Lower leg skin (tissue), 4 donors: ENCODE measurements at places on chromosomes 6 and 20. TPM values are rescaled to one million over a fixed set of nuclear protein-coding genes. Genes with fewer than 3 reads are reported as not detected.

TRAPPC3L gene
- total RNA-seq: not detected

CLPSL1 gene
- total RNA-seq: not detected

ZSCAN9 gene
- 5.3 TPM for total RNA-seq

TCF21 gene
- total RNA-seq: 0.23 TPM

DNA sequence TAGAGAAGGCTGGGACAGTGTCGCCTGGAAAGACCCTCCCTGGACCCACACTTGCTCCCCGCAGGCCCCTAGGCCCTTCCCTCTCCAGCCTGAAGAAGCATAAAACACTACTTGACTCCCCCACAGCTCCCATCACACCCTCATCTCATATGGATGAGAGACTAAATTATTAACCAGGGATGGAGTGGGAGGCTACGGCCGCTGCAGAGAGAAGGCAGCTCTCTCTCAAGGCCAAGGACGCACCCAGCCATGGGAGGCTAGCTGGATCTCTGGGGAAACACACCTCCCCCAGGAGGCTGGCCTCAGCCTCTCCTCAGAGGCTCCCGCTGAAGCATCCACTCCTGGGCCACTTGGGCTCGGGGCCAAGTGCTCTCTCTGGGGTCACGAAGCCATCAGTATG is 102.5 kb downstream of the GRM4 start:
- DNase-seq: no peak

DNA sequence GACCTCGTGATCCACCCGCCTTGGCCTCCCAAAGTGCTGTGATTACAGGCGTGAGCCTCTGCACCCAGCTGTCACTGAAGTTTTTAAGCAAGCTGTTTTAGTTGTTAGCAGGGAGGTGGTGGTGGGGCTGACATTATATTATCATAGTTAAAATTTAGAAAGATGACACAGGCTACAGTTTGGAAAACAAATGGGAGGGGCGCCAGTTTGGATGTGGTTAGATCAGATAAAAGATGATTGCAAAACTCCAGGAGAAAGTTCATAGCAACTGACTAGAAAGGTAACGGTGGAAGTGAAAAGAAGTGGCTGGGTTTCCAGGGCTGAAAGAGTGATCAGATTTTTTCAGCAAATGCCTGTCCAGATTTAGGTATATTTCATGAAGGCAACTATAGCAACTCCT is 311.9 kb upstream of the CITED2 start:
- DNase-seq: no peak

DNA sequence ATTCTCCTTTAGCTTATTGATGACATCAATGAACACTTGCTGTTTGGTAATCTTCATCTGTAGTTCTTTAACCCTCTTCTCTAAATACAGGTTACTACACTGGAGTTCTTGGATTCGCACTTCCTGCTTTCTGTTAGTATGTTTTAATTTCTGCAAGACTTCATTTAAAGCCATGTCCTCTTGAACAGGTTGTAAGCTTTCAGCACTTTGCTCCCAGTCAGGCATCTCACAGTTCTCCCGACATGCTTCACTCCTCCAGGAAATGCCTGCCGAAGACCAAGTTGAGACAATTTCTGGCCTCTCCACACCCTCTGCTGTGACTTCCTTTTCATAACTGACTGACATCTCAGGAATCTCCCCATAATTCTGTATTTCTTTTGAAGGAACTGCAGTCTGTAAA is 15.8 kb downstream of the CAGE1 start:
- no peak for DNase-seq

GRCh38 chr6:43033496-43034189 is 12.2 kb downstream of the RRP36 start:
- no peak for DNase-seq

- no peak for DNase-seq
Observed at GRCh38 chr6:89402776-89403175, 9.3 kb downstream of the RRAGD start.

DNA sequence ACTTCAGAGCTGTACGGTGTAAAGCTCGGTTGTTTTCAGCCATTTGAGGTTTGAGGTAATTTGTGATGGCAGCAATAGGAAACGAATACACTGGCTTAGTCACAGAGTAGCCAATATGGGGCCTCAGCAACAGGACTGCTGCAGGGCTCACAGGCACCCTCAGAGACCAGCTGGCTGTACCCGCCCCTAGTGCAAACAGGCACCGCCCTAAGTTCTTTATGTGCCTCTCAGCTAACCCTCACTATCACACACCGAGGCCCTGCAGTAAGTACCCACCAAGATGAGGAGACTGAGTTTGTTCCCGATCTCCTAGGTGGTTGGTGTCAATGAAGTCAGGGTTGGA is 11.2 kb upstream of the SERPINB9 start:
- no peak for DNase-seq

DNA sequence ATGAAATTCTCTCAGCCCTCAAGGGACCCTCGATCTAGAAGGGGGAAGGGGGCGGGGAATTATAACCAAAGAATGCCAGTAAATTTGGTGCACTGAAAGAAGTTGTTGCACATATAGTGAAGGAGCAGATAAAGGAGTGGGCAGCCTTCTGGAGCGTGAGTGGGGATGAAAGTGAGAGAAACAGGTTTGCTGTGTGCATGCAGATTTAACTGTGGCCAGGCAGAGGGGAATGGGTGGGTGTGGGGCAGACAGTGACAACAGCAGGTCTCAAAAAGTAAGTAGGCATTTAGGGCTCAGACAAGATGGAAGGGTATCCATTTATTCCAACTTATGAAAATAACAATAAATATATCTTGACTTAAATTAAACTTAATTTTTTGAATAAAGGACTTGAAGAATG is 149.1 kb downstream of the KCNQ5 start:
- DNase-seq: no peak

DNA sequence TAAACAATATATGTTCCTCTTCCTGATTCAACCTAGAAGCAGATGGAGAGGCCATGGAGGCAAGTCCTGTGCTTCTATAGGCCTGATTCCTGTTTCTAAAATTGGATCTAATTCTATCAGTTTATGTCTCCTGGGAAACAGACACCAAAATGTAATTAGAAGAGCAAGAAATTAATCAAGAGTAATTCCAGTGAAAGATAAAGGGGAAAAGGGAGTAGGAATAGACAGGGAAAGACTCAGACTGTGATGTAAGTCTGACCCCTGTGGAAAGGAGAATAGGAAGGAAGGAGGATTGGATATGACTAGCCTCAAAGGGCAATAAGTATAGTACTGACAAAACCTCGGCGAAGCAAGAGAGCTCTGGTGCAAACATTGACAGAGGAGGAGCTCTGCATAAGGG is 33.9 kb upstream of the FBXO30 start:
- DNase-seq: no peak

- no peak for DNase-seq
Observed at GRCh38 chr20:25353747-25354705, 36.6 kb downstream of the ABHD12 start.

DNA sequence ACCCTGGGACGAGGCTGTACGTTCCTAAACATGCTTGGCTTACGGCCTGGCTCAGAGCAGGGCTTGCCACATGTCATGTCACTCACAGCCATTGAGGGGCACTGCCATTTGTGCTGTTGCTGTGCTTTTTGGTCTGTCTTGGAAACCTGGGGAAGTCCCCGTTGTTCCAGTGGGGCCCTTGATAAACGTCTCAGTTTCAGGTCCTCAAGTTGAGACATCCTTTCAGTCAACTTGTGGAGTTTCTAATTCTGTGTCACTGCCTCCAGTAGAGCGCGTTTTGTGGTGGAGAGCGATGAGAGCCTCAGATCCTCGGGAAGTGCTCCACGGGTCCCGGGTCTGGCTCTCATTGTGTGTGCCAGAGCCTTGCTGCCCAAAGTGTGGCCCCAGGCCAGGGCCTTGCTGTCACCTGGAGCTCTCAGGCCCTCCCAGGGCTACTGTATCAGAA is 43.0 kb upstream of the CCR6 start:
- no peak for DNase-seq

DNA sequence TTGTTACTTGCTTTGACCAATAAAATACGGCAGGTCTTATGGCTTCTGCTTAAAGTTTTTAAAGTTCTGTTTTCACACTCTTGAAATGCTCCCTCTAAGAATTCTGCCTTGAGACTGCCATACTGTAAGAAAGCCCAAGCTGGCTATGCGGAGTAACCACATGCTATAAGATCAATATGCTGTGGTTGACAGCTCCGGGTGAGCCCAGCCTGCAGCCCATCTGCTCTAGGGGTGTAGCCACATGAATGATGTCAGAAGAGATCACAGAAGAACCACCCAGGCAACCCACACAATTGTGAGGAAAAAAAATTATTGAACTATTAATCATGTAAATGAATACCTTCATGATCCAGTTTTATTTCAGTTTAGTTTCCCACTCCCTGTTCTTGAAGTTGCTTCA is 26.1 kb upstream of the SH3BGRL2 start:
- DNase-seq: no peak

DNA sequence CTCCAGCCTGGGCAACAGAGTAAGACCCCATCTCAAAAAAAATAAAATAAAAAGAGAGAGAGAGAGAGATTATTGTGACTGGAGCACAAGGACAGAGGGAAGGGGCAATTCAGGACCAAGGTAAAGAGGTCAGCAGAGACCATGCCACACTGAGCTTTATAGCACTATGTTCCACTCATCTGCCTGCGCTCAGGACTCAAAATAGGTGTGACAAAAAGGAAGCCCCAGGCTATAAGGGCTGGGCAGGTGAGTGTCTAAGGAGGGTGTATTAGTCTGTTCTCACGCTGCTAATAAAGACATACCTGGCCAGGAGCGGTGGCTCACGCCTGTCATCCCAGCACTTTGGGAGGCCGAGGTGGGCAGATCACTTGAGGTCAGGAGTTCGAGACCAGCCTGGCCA is 23.1 kb upstream of the SRSF6 start:
- DNase-seq: no peak

GRCh38 chr6:148831064-148831463 is 84.2 kb downstream of the UST start:
- no peak for DNase-seq

DNA sequence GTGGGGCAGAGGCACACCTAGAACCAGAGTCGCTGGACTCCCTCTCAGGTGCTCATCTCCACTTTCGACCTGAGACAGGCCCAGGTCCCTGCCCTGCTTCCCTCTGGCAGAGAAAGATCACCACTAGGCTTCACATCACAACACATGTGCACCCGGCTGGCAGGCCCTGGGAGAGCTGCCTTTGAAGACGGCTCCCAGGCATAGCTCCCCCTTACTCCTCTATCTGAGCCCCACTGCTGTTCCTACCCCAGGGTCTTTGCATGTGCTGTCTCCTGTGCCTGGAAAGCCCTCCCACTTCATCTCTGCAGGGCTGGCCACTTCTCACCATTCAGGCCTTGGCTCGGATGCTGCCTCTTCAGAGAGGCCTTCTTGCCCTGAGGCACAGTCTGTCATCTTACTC is 89.2 kb downstream of the NOL4L start:
- no peak for DNase-seq

- DNase-seq: no peak
Observed at GRCh38 chr6:30325150-30325872, 1.4 kb upstream of the TRIM39 start.

DNA sequence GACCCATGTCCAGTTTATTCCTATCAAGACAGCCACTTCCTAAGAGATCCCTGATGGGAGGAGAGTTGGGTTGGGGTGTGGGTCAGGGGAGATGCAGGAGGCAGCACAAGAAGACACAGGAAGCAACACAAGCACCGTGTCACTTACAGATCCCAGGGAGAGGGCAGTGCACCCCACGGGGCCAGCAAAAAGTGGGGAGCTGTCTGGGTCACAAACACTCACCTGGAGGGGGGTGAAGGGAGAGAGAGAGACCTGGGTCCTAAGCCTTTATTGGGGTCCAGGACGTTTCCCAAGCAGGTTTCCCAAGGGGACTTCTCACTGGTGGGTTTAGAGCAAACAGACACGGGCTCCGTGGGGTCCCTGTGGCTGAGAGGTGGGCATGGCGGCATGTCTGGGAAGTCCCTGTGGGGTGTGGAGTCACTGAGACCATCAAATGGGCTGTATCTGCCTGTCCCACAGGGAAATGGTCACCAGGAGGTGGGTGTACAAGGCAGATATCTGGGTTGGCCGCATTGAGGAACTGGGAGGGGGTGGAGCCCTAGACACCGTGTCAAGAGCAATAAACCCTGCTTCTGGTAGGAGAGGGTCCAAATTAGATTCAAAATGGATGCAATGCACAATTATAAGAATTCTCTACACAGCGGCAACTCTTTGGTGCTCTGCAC is 1.6 kb upstream of the CD93 start:
- no peak for DNase-seq
